ENCODE measurements at places on chromosomes 1 and 21.

DNA sequence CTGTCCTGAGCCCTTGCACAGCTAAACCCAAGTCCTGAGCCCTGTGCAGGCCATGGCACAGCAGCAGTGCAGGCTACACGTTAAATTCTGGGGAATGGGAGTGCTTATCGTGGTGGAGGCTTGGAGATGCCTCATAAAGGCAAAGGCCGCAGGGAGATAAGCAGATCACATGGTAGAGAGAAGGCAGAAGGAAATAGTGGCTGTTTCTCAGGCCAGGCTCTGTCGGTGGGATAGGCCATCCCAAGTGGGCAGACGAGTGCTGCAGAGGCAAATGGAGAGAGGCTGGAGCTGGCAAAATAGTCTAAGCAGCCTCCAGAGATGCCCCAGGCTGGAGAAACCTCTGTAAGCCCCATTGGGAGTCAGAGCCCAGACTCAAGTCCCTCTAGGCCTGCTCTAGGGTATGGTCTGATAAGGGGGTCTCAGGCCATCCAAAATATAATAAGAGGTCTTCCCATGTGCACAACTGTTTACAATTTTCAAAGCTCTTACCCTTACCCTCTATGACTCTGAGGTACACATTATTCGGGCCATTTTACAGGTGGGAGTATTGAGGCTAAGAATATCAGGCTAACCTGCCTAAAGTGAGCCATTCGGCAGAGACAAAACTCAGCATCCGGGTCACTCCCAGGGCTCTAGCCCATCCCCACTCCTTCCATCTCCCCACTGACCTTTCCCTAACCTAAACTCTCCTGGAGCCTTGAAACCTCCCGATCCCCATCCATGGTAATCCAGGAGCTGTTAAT is 79.6 kb downstream of the NKAIN1 start:
- no peak for DNase-seq

- no peak for DNase-seq
Measured at GRCh38 chr1:89757532-89757931, 63.3 kb upstream of the LRRC8D start.

- no peak for DNase-seq
Measured at GRCh38 chr21:37868446-37869295, 47.6 kb downstream of the KCNJ6 start.

DNA sequence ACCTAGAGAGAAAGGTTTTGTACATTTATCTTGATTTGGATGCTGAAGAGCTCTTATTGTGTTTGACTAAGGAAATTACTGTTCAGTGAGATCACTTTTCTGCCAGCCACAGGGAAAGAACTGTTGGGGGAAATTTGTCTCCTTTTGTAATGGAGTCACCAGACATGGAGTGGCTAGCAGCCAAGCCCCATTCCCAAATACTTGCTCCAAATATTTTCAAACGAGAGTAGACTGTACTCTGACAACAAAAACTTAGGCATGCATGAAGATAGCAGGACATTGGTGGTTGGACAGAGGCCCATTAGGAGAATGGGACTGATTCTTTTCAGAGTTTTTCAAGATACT is 21.1 kb downstream of the IPO9 start:
- DNase-seq, result no peak

DNA sequence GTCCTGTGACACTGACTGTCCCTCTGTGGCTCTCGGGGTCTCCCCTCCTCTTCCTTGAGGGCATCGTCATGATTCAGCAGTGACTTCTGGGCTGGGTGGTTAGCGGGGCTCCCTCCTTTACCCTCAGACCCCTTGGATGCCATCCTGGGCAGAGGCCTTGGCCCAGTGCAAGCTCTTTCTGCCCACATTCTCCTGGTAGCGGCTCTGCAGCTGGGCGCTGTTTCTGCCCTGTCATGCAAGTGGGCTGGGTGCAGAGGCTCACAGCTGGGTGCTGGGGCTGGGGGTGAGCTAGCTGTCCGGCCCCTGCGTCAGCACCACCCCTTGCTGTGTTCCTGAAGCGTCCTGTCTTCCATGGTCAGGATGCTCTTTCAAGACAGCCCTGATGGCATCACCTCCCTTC is 158.5 kb downstream of the PCBP3 start:
- no peak for DNase-seq

GRCh38 chr1:212488436-212489283 is 55.9 kb downstream of the NENF start:
- DNase-seq, result no peak

GRCh38 chr21:39799178-39799577 is 54.2 kb downstream of the IGSF5 start:
- DNase-seq, result no peak

DNA sequence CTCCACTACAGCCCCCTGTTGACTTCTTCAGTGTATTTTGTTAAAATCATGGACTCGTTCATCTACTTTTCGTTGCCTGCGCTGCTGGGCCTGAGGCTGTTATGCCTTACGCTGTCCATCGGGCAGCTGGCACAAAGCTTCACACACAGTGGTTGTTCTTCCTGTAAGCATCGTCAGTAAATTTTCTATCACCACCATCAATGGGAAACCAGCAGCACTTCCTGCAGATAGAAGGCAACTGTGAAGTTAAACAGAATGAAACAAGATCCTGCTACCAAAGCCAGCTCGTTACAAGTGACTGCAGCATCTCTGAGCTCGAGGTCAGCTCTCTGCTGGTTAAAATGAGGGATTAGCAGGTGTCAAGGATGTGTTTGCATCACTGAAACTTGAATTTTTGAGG is 21.9 kb upstream of the PADI6 start:
- no peak for DNase-seq

DNA sequence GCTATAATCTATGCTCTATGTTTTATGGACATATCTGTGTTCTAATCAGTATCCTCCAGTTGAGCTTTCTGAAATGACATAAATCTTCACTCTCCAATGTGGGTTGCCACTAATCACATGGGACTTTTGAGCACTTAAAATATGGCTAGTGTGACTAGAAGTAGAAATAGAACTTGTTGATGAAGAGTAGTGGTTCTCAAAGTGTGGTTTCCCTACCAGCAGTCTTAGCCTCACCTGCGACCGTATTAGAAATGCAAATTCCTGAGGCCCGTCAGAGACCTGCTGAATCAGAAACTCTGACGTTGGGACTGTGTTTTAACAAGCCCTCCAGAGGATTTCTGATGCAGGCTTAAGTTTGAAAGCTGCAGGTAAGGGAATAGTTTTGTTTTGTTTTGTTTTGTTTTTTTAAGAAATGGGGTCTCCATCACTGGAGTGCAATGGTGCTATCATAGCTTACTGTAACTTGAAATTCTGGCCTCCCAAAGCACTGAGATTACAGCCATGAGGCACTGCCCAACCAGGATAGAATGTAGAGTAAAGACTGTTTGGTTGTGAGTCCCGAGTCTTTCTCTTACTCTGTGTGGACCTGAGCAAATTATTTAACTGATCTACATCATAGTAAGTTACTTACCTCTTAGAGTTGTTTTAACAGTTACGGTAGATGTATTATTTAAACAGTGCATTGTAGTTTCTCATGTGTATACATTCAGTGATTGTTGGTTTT is 21.7 kb downstream of the GLRX2 start:
- DNase-seq, result no peak

GRCh38 chr1:18183533-18183932 is 75.9 kb downstream of the IGSF21 start:
- no peak for DNase-seq

GRCh38 chr1:6048179-6048867 is 2.6 kb downstream of the KCNAB2 start:
- no peak for DNase-seq

DNA sequence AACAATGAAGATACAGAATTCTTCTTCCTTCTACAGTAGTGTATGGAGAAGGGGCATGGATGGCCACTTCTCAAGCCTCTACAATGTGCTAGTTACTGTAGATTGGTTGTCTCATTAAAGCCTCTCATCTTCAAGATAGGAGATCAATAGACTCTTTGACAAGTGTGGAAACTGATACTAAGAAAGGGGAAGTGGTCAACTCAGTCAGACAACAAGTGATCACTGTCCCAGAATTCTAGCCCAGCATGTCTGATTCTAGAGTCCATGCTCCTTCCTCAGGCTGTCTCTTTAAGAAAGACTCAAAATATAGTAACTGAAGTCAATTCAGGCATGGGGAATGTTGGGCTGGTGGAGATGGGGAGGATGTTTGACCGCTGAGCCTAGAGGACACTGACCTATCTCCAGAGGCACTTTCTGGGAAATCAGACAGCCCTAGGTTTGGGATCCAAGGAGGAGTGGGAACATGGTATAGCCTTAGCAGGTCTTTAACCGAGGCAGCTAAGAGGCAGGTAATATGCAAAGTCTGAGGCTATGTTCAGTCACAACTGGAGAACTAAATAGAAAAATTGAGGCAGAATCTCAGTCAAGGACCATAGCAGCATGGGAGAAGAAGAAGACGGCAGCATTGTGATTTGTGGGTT is 39.3 kb upstream of the EYA3 start:
- DNase-seq, result no peak

DNA sequence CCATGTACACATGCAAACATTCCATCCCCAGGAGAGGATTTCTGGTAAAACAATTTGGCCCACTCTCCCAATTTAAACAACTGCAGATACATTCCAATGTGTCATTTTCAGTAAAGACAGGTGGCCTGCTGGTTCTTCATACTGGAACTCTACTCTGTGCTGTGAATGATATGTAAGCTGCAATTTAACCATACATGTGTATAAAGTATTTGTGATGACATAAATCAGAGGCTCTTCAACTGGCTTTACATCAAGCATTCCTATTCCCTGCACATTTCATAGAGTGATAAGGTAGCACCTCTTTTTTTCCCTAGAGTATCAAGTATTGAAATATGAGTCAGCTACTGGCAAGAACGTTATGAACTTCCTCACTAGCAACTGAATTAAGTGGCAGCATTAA is 649.5 kb upstream of the ADGRL2 start:
- no peak for DNase-seq

DNA sequence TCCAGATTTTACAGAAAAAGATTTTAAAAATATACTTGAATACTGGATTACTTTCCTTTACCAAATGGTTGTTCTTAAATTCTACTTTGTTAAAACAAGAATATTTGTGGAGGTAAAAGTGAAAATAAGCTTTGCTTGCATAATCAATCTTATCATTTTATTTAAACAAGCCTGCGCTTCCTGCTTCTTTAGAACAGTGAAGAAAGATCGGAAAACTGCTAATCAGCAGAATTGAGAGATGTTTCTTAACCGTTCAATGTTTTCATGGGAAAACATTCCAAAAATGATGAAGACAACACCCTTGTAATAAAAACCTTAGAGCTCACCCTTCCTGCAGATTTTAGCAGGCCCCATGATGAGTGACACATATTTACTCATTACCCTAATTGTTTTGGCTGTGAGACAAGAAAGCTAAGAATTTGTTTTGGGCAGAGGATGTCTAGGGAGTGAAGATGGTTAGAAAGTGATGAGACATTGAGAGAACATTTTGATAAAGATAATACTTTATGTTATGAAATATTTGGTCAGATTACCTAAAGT is 72.6 kb downstream of the TPR start:
- DNase-seq, result no peak

GRCh38 chr21:21156957-21157356 is 158.7 kb downstream of the NCAM2 start:
- no peak for DNase-seq
